ENCODE measurements at places on chromosomes 13 and 19.

DNA sequence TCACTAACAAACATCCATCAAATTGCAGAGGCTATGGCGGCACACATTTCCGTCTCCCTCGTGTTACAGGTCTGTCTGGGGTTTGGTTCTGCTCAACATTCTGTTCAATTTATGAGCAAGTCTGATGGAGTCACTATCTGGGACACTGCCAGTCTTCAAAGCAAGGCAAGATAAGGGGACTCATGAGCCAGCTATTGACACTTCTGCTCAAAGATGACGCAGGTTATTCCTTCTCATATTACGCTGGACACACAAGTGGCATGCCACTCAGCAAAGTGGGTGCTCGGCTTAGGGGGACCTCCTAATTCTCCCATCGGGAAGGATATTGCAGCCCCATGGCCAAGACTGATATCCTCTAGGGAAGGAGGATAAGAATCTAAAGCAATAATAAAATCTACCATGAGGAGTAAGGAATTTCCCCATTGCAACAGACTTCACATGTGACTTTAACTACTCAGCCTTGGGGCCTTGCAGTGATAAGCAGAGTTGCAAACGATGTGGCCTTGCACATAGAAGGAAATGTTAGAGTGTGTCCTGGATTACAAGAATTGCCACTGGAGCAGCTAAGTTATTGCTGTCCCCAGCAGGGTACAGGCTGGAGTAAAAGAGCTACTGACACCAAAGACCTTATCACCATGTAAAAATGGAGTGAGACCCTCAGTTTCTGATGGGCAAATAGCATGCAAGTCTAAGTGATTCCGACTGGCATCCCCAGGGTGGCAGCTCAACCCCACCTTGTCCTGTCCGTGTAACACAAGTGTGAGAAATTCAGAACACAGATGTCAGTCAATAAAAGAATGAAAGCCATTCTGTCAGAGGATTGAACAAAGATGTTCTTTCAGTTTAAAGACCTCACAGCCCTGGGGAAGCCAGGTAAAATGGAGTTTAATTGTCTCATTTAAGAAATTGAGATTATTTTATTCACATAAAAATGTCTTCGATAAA, 306.1 kb downstream of the IRS2 start:
- DNase-seq = no peak

GRCh38 chr19:10520652-10521318, 3.5 kb upstream of the S1PR5 start:
- DNase-seq = peak; percentile 15

DNA sequence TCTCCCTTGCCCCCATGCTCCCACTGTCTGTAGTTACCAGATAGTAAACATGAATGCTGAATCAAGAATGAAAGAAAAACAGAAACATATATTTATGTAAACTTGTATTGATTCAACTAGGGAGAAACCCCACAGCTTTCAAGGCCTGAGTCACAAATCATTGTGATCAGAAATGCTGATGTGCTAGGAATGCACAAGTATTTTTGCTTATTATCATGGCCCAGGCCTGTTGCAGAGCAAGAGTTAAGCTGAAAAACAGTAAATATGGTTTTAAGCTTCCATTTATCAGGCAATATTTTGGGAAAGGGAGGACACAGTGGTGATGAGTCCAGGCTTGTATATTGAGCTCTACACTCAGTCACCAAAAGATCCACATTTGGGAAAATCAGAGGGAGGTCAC, 669.6 kb downstream of the DIAPH3 start:
- no peak for DNase-seq

DNA sequence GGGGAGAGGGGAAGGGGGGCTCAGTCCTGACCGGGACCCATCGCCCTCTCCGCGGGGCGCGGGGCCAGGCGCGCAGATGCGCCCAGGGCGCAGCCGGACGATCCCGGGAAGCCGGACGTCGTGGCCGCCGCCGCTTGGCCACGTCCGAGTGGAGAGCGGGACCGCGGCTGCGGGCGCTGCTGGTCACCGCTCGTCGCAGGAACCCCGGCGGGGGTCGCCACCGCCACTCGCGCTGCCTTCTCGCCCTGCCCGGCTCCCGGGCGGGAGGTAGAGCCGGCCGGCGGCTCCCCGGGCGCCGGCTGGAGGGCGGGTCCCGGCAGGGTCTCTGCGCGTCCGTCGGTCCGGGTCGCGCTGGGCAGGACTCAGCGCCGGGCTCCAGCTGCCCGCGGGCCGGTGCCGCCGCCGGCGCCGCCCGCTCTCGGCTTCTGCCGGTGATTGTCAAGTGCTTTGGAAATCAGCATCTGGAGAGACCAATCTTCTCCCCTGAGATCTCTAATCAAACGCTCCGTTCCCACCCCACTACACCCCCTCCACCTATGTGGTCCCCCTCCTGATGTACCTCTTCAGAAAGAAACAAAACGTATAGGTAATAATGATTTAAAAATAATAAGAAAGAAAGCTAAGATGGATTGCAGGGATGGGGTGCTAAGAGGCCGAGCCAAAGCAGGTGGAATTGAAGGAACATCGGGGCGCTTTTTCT, 464.4 kb downstream of the ITGBL1 start:
- peak; percentile 63 for DNase-seq

DNA sequence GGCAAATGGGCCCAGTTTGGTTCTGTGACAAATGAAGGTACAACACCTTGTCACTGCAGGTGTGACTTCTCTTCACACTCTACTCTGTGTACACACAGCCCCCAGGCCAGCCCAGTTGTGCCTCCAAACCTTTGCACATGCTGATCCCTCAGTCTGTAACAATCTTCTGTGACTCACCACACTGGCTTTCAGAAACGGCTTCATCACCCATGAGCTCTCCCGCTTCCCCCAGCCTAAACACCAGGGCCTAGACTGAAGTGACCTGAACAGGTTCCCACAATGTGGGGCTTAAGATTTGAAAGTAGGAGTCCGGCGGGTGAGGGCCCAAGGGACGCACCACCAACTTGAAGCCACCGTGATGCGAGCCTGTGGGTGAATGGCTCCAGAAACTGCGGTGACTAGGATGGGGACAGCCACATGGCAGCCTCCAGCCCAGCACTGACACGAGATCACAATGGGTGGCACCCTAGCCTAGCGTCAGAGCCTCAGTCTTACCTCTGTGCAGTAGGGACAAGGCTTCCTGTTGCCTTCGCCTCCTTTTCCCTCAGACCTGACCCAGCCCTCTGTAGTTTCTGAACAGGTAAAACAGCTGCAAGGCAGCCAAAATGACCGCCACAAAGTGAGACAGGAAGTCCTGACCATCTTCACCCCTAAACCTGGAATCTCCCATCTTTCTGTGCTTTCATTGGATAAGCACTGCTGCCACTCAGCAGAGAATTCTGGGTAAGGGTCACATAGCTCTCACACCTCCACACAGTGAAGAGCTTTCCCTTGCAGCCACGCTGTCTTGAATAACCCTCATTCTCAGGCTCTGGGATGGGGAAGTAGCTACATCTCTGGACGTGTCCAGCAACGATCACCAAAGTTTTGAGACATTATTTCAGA, 34.2 kb upstream of the ZNF599 start:
- DNase-seq = no peak

DNA sequence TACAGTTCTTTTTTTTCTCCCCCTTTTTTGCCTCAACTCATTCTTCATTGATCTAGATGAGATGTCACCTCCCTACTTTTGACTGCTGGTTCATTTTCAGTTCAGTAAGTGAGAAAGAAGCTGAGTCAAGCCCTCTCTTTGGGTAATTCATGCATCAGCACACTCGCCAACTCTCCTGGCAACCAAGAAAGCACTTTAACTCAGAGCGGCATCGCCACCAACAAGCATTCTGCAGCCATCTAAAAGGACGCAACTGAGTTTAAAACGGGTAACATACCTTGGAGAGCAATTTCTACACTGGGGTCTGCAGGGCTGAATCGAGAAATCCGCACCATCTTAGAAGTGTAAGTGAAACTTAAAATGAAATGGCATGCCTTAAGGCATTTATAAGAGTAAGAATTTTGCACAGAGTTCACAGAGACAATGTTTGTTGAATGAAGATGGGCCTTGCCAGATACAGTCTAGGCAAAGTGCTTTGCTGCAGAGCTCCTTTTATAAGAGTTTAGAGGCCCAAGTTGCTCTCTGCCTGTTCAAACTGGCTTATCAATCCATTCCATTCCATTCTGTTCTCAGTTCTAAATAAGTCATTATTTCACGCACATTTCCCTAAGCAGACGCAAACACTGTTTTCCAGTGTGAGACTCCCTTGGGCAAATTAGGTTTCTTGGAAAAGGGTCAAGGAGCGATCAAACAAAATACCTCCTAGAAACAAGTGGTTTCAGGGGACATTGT, 338.0 kb downstream of the ENOX1 start:
- DNase-seq = no peak

- DNase-seq = no peak
These were observed 24.5 kb upstream of the TFDP1 start for GRCh38 chr13:113559901-113560644.

GRCh38 chr19:993831-994393, 6.3 kb upstream of the GRIN3B start:
- no peak for DNase-seq

- no peak for DNase-seq
These were observed 275.2 kb upstream of the GPC6 start for GRCh38 chr13:92951273-92951890.

DNA sequence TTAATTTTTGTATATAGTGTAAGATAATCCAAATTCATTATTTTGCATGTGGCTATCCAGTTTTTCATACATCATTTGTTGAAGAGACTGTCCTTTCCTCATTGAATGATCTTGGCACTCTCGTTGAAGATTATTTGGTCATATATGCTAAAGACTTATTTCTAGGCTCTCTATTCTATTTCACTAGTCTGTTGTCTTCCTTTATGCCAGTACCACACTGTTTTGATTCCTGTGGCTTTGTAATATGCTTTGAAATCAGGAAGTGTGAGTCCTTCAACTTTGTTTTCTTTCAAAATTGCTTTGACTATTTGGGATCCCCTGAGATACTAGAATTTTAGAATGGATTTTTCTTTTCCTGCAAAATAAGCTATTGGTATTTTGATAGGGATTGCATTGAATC, 24.5 kb downstream of the FNDC3A start:
- DNase-seq = no peak

GRCh38 chr19:1214862-1215731, 9.5 kb downstream of the STK11 start:
- DNase-seq = no peak

- DNase-seq = no peak
These were observed 300.5 kb downstream of the PCDH17 start for GRCh38 chr13:57932061-57932460.

- peak; percentile 15 for DNase-seq
These were observed 12.2 kb upstream of the LILRA5 start for GRCh38 chr19:54325194-54325621.

- no peak for DNase-seq
These were observed 15.1 kb downstream of the SAFB start for GRCh38 chr19:5637971-5638370.

- DNase-seq = peak; percentile 21
These were observed 257.2 kb downstream of the DIAPH3 start for GRCh38 chr13:59906413-59907049.

GRCh38 chr13:46893798-46894560, 2.9 kb downstream of the HTR2A start:
- DNase-seq = peak; percentile 24

Measured in NCI-H146 (cell line).